Lung (tissue), 17 donors: ENCODE measurements at places on chromosomes 6 and 20. TPM values are rescaled to one million over a fixed set of nuclear protein-coding genes. Genes with fewer than 3 reads are reported as not detected.

DNA sequence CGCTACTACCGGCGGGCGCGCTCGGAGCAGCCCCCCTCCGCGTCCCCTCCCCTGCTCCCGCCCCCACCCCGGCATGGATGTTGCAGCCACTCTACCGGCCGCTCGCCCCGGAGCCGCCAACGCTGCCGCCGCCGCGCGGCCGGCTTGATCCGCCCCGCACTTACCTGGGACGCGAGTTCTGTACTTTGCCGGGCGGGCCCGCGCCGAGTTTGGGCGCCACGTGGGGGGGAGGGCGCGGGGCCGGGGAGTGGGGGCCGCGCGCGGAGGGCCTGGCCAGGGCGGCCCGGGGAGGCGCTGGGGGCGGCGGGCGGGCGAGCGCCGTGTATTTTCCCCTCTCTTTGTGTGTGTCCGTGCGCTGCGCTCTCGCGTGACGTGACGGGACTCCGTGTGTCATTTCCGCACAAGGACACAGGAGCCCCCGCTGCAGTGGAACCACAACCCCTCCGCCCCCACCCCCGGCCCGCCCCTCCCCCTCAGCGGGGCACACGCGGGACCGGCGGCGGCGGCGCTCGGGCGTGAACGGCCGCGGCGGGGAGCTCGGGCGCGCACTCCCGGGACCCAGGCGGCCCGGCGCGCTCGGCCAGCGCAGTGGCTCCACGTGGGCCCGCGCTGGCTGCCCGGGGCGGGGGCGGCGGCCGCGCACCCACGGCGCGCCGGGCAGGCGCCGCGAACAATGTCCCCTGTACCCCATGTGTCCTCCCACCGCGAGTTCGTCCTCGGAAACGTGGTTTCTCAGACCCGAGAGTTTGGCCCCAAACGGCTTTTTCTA is at the start of gene BEND3:
TSS of gene BEND3 (minus strand) at position 590 of the 769 bp plus-strand sequence. CDS start 16,230 bp downstream, outside the sequence.
- H3K27ac ChIP-seq: peak within 1 kb of the TSS; percentile 68
- H3K4me3 ChIP-seq: peak within 1 kb of the TSS; percentile 77
- no peaks in the 10 kb centered on the region for H3K36me3 ChIP-seq
- peaks cover 3% of the 10 kb centered on the region for H3K27me3 ChIP-seq
- DNase-seq: peak; percentile 65

DNA sequence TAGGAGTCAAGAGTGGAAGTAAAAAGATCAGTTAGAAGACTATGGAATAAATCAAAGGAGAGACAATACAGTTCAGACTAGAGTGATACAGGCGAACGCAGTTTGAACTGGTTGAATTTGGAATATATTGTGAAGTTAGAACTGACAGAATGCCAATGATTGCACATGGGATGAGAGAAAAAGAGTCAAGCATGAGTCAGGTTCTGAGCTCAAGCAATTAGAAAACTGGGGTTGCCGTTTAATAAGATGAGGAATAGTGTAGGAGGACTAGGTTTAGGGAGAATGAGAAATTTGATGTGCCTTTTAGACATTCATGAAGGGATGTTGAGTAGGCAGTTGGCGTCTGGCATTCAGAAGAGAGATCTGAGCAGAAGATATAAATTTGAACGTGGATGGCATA is 8.0 kb downstream of the RNF217 start:
- peaks cover 13% of the 10 kb centered on the region for H3K36me3 ChIP-seq
- no peak for DNase-seq
- H3K4me3 ChIP-seq: no peak overlapping the region
- H3K27me3 ChIP-seq: no peaks in the 10 kb centered on the region

The C20orf141 gene
- total RNA-seq: not detected

GRCh38 chr6:4531406-4531805 is 244.8 kb upstream of the CDYL start:
- H3K27ac ChIP-seq: no peak overlapping the region
- H3K27me3 ChIP-seq: no peaks in the 10 kb centered on the region
- no peak for DNase-seq
- H3K4me1 ChIP-seq: no peaks in the 10 kb centered on the region

DNA sequence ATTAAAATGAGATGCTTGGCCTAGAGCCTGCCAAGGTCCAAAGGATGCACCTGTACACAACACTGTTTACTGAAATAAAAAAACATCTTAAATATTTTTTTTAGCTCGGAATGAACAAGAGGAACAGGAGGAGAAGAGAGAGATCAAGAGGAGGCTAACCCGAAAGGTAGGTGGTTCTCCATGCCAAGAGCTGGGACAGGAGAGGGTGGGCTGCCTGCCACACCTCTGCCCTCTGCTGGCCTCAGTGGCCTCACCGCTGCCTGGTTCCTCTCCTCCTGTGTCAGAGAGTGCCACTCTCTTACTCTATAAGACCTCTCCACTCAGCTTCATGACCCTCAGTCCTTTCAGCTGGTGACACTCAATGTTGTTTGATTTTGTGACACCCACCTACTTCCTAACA is 50.2 kb downstream of the TBC1D7 start:
- no peaks in the 10 kb centered on the region for H3K27me3 ChIP-seq
- no peak for DNase-seq
- no peaks in the 10 kb centered on the region for H3K4me1 ChIP-seq
- H3K27ac ChIP-seq: no peak overlapping the region
- no peak overlapping the region for H3K4me3 ChIP-seq

DNA sequence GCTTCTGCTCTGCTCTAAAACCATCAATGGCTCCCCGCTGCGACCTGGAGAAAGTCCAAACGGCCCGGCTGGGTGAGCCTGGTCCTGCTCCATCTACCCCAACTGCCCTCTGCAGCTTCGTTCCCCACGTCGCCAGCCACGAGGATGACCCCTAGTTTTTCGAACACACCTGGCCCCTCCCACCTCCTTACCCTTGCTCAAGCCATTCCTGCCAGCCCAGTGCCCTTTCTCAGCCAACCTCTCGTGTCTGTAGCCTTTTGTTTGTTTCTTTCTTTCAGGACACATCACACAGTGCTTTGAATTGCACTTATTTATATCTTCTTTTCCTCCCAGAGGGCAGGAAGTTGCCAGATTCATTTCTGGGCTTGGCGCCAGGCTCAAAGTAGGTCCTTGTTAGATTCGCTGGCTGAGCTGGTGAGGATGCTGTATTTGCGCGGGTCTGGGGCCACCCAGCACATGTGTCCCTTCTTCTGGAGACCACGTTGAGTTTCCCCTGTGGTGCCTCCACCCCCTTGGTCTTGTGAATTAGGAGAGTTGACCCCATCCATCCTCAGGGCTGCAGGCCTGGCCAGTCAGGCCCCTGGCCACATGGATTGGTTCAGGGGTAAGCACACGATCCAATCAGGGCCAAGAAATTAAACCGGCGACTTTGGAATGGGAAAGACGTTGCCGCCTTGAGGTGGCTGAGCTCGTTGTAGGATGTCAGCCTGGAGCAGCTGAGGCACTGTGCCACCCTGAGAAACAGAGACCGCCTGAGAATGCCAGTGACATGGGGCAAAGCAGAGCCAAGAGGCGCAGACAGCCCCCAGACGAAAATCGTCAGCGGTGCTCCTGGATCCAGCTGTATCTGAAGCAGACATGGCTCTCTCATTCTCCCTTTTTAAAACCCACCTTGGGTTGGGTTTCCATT is 156.0 kb downstream of the CEBPB start:
- H3K4me1 ChIP-seq: no peaks in the 10 kb centered on the region
- peak; percentile 96 for DNase-seq
- no peaks in the 10 kb centered on the region for H3K27me3 ChIP-seq

The FNDC1 gene
- total RNA-seq: 8.6 TPM

DNA sequence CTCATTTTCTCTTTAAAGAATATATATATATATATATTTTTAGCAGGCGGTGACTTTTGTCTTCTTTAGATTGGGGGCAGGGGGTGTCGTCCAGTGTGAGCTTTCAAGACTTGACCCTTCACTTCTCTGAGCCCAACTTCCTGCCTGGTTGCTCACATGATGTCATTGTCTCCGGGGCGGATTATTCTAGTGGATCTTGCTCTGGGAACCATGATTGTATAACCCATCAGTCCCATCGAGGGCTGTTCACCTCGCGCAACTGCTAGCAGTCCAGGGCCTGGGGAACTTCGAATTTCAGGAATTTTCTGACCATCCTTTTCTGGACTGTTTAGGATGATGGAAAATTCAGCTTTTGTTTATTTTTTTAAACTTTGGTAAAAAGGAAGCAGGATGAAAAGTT is 1.0 kb downstream of the IGF2R start:
- DNase-seq: peak; percentile 90
- no peaks in the 10 kb centered on the region for H3K36me3 ChIP-seq
- no peak overlapping the region for H3K27ac ChIP-seq
- peaks cover 13% of the 10 kb centered on the region for H3K4me1 ChIP-seq
- H3K27me3 ChIP-seq: no peaks in the 10 kb centered on the region
- H3K4me3 ChIP-seq: peak overlapping the region; percentile 98
